ENCODE measurements at places on chromosomes 13 and 19.

DNA sequence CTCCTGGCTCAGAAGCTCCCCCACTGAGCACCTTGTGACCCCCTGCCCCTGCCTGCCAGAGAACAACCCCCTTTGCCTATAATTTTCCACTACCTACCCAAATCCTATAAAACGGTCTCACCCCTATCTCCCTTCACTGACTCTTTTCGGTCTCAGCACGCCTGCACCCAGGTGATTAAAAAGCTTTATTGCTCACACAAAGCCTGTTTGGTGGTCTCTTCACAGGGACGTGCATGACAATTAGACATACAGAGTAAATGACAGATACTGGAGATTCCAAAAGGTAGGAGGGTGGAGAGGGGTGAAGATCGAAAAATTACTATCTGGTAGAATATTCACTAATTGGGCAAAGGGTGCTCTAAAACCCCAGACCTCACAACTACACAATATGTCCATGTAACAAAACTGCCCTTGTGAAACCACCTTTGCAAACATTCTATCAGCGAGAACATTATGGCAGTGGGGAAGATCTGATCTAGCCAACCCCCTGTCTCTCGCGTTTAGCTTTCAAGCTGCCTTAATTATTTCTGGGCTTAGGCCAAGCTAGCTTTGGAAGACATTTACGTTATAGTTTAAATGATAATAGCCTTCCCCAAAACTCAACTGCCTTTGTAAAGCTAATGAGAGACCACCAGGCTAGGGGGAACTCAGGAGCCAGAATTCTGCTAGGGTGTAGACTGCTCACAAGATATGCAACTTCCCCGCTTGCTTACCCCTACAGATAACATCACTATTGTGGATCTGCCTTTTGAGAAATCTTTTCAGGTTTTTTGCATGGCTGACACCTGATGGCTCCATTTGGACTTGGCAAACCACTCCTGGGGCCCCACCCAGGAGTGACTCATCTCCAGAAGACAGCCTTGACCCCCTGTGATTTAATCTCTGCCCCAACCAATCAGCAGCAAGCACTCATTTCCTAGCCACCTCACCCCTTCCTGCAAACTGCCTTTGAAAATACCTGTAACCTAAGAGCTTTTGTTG lies 1534.0 kb upstream of the SPRY2 start:
- no peak for DNase-seq

GRCh38 chr13:51589793-51590192 lies 5.5 kb downstream of the WDFY2 start:
- no peak for DNase-seq

GRCh38 chr19:51994048-51994644 lies 7.5 kb upstream of the ZNF350 start:
- DNase-seq, result no peak

DNA sequence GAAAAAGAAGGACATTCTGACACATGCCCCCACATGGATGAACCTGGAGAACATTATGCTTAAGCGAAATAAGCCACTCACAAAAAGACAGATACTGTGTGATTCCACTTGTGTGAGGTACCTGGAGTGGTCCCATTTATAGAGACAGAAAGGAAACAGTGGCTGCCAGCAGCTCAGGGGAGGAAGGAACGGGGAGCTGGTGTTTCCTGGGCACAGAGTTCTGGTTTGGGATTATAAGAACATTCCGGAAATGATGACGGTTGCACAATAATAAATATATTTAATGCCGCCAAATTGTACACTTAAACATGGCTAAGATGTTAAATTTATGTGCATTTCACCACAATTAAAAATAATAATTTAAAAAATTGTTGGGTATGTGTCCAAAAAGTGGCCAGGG lies 33.0 kb downstream of the SERP2 start:
- DNase-seq, result no peak

DNA sequence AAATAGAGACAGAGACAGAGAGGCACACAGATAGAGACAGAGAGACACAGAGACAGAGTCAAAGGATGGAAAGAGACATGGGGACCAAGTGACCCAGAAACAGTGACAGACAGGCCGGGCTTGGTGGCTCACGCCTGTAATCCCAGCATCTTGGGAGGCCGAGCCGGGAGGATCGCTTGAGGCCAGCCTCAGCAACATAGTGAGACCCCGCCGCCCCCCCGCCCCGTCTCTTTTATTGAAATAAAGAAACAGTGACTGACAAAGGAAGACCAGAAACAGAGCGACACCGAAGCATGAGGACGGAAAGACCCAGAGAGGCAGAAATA lies 848 bp upstream of the NECTIN2 start:
- DNase-seq, result no peak

DNA sequence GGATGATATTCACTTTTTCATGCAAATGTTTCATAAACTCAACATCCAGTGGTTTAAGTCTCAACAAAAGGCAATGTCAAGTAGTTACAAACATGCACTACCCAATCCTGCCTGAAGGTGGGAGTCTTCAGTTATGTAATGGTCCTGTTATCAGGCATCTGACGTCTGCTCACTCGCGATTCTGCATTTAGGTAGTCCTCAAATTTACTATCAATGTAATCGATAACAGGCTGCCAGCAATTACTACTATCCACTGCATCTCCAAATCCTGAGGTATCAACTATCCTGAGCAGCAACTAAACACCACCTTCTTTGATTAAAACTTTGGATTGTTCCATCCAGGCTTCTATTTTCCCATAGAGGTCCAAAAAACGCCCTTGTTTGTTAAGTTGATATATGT lies 51.2 kb downstream of the NLRP12 start:
- peak; percentile 22 for DNase-seq

DNA sequence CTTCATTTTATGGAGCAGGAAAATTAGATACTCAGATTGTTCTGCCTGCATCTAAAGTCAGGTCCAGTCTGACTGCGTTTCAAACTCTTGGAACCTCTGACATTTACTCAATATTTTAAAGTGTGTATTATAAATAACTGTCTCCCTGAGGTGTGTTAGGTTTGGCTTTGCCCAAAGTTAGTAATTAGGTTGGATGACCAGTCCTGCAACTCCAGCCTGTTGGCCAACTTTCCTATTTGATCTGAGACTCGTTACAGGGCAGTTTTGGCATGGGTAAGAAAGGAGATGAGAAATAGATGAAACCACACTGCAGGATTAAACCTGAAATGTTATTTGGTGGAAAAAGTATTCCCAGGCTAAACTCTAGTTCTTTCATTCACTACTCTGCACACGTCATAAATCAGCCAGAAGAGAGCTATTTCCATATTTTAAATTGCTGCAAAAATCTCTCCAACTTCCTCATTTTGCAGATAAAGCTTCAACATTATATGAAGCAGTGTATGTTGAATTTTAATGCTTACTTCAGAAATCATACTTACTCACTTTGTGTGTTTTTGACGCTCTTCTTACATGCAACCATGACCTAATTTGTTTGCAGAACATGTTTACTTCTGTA lies 357.1 kb downstream of the DCT start:
- no peak for DNase-seq

- no peak for DNase-seq
Observed at GRCh38 chr19:35195830-35196229, 32.7 kb downstream of the FAM187B start.

DNA sequence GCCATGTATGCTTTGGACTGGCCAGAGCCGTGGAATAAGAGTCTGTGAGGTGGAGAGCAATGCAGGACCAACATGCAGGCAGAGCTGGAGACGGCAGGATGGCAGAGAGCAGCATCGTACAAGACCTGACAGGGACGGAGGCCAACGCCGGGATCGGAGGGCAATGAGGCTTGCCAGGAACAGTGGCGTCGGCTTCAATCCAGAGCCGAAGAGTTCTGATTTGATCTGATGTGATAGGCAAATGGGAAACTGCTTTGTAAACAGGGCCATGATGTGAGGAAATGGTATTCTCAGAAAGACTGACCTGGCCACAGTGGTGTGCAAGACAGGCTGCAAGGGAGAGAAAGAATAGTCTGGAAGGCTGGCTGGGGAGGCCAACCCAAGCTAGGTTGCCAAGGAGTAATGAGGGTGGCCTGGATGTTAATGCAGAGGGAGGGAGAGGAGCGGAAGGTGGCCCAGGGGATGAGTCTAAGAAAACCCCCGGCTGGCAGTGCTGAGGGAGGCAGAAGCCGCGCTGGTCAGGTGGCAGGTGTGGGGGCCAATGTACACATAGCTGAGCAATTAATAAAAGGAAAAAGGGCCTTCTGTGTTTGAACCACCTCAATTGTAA lies 26.7 kb downstream of the RCBTB2 start:
- DNase-seq, result no peak

GRCh38 chr13:50589651-50590054 lies 253.8 kb downstream of the DLEU7 start:
- no peak for DNase-seq

Data from NCI-H1105 (cell line).